ENCODE measurements at places on chromosomes 2 and 18.

- no peak for DNase-seq
Measured at GRCh38 chr18:55317864-55318263, 270.1 kb downstream of the TCF4 start.

- DNase-seq = no peak
Measured at GRCh38 chr2:133405252-133405651, 163.0 kb downstream of the NCKAP5 start.

DNA sequence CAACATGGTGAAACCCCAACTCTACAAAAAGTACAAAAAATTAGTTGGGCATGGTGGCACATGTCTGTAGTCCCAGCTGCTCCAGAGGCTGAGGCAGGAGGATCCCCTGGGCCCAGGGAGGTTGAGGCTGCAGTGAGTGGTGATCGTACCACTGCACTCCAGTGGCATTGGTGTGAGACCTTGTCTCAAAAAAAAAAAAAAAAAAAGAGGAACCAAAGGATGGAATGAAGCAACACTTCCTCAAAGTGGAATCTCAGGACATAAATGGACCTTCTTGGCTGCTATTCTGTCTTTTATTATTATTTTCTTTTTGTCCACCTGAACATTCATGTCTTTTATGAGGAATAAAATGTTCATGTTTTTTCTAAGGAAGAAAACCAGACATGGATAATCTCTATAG, 13.7 kb downstream of the GEMIN6 start:
- no peak for DNase-seq

DNA sequence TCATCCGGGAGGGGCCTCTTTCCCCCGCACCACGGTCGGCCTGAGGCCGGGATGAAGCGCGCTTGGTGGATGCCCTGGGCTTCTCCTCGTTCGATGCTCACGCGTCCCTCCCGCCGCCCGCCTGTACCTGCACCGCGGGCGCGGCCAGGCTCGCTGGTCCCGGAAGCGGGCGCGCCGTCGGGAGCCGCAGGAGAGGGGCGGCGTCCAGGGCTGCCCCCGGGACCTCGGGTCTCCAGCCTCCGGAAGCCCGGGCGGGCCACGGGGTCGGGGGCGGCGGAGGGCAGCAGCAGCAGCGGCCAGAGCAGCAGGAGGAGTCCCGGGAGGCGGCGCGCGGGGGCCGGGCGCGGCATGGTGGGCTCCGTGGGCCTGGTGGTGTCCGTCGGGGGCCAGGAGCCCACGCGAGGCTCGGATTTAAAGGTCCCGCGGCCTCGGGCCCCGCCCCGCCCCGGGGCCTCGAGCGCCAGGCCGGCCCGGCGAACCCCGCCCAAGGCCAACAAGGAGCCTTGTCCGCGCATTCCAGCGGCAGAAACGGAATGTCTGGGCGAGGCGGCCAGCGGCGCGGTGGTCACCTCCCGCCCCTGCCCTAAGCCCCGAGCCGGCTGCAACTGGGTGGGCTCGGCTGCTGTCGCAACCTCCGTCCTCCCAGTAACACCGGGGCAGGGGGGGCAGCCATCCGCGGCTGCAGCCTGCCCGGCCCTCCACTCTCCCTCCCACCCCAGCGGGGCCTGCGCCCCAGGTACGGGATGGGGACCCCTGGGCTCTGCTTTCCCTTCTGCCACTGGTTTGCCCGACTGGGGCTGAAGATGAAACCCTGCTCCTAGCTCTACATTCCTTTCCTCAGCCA, at the start of gene MATN3:
Gene MATN3 (minus strand): TSS at position 387 of the 844 bp plus-strand sequence. CDS start 37 bp downstream, at position 350.
- no peak for DNase-seq

- DNase-seq = no peak
Measured at GRCh38 chr2:111032721-111033429, 87.8 kb upstream of the BCL2L11 start.

GRCh38 chr2:239295377-239296019, 105.3 kb downstream of the HDAC4 start:
- no peak for DNase-seq
